Activated CD4-positive, alpha-beta T cell treated with anti-CD3 and anti-CD28 coated beads, Interleukin-2, amount 50 U/mL, for 16 hours (primary cell): ENCODE measurements at places on chromosomes 2 and 18.

DNA sequence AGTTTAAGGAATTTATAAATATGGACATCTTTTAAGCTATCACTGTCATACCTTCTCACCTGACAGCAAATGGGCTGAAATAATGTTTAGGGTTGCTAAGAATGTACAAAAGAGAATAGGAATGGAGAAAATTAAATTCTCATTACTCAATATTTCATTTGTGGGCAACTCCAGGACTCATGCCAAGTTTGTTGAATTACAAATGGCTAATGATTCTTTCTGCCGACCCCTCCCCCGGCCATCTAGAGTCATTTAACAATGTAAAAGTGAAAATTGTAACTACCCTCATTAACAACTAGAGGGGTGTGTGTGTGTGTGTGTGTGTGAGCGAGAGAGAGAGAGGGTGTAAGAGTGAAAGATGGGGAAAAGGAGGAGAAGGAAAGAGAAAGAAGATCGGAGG is 708.5 kb upstream of the FAM98A start:
- DNase-seq, result no peak

DNA sequence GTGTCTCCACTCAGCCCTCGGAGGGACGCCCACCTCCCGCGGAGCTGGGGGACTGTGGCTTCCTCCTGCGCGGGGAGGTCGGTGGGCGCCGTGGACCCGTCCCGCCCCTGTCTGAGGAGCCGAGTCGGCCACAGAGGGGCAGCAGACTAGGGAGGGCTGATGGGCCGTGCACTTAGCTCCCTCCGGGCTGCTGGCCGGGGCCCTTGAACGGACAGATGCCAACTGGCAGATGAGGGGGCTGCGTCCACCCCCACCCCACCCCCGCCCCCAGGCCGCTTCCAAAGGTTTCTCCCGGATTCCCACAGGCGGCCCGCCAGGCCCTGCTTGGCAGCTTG is 10.4 kb upstream of the UBE2F start:
- no peak for DNase-seq

GRCh38 chr2:168529054-168529833 is 73.2 kb downstream of the CERS6 start:
- DNase-seq, result no peak

GRCh38 chr2:108554528-108554927 is 20.3 kb downstream of the LIMS1 start:
- no peak for DNase-seq

GRCh38 chr2:144886862-144887261 is 366.9 kb upstream of the ZEB2 start:
- no peak for DNase-seq

DNA sequence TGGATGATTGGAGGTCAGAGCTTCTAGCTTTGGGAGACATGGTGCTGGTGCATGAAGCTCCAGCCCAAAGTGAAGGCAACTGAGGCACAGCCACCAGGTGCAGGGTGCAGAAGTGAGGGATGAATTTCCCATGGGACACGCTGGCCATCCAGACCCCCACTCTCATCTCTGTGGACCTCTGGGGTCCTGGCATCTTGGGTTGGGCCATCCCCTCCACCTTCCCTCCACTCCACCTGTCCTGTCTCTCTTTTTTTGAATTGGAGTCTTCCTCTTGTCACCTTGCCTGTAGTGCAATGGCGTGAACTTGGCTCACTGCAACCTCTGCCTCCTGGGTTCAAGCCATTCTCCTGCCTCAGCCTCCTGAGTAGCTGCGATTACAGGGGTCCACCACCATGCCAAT is 3.4 kb downstream of the NGEF start:
- no peak for DNase-seq

DNA sequence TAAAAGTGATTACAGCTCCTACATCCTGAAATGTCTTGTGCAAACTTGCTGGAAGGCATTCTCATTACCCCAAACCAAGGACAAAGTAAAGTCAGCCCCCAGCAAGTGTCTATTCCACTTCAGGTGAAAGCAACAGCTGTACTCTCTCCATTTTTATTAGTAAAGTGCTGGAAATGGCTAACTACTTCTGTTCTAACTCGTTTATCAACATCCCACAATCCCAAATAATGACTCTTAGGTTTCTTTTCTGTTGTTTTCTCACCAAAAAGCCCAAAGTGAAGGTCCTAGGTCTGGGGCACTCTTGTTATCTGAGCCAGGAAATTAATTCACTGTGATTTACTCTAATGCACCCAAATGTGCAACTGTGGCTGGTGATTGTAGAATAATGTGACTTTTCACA is 105.7 kb downstream of the LRRC30 start:
- DNase-seq, result no peak

- no peak for DNase-seq
These were observed 374.8 kb downstream of the EPHA4 start for GRCh38 chr2:221197225-221197856.
